ENCODE measurements at places on chromosomes 16 and 17.
A peak's percentile ranks its signal among the peaks of the same experiment; 100 is the strongest.

- no peak for DNase-seq
Measured at GRCh38 chr17:27506348-27507218, 50.3 kb downstream of the KSR1 start.

DNA sequence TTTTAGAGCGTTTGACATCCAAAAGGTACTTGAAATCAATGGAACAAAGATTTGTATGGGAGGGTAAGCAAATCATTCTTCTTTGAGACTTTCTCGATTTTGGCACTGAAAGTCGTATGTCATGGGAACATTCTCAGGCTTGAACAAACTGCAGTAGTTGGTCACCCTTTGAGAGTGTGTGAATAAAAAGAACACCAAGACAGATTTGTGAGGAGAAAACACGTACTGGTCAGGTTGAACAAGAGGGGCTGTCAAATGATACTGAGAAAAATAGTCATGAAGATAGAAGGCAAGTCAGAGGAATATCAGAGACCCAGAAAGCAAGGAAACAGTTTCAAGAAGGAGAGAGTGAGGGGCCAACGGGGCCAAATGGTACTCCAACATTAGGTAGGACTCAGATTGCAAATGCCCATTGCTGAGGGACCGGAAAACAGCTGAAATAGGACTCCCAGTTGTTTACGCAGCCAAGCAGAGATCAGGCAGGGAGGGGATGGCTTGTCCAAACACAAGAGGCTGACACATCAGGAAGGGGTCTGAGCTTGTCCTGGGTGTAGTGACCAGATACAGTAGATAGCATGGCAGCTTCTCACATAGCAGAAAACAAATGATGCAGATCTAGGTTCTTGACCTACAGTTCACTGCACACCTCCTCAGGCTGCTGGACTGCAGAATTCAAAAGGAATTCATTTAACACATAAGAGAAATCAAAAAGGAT, 74.5 kb upstream of the MYOCD start:
- DNase-seq, result no peak

DNA sequence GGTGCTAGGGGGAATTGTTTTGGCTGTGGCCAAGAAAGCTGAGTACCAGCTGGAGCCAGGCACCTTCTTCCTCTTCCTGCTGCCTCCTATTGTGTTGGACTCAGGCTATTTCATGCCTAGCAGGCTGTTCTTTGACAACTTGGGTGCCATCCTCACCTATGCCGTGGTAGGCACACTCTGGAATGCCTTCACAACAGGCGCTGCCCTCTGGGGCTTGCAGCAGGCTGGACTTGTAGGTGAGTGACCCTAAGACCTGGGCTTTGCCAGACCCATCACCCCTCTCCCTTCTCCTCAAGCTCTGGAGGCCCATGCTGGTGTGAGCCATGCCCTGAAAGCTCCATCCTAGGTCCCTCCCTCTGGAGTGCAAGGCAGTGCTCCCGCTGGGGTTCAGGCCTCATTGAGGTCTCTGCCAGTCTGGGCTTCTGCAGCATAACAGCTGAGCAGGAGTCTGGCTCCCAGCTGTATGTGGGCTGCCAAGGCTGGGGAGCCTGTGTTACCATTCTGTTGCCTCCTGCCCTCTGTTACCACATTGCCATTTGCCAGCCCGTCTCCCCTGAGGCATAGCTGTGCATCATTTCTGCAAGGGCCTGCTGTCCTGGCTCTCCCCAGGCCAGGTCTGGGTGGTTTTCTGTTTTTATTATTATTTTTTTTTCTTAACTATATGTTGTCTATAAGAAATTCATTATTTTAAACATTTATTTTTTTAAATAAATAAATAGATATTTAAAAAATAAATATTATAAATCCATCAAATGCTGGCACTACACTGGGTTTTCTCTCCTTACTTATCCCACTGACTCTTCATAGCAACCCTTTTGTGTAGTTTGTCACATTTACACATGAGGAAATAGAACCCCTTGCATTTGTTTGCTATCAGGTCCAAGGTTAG, 4.1 kb downstream of the SLC9A5 start:
- no peak for DNase-seq

GRCh38 chr17:219696-220095, 38.2 kb upstream of the DOC2B start:
- no peak for DNase-seq

DNA sequence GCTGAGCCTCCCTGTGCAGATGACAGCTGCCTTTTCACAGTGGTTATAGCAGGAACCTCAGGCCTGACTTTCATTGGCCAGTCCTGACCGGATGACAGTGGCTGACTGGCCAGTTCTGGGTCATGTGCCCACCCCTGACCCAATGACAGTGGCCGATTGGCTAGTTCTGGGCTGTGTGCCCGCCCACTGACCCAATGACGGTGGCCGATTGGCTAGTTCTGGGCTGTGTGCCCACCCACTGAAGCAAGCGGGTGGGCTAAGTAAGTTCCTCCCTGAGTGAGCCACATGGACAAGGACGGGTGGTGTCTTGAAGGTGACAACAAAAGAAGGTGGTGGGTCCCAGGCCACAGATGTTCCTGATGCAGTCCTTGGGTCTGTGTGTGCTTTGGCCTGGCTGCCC, 9.5 kb downstream of the DEF8 start:
- DNase-seq, result no peak

DNA sequence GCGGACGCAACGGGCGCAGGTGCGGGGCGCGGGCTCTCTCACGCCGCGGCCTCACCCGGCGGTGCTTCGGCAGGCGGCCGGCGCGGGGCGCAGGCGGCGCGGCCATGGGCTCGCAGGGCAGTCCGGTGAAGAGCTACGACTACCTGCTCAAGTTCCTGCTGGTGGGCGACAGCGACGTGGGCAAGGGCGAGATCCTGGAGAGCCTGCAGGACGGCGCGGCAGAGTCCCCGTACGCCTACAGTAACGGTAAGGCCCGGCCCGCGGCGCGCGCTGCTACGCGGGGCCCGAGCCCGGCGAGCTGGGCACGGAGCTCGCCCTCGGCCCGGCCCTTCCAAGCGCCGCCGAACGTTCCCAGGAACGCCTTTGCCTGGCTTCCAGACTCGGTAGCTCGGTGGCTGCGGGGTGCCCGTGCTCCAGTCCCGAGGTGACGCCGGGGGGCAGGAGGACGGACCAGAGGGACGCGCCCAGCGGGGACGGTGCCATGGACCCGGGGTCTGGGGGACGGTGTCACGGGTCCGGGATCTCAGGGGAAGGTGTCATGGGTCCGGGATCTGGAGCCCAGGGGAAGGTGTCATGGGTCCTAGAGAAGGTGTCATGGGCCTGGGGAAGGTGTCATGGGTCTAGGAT, 435 bp downstream of the RAB40C start:
- DNase-seq, result no peak

- DNase-seq, result no peak
Measured at GRCh38 chr17:81948635-81949378, 1.8 kb upstream of the MYADML2 start.

DNA sequence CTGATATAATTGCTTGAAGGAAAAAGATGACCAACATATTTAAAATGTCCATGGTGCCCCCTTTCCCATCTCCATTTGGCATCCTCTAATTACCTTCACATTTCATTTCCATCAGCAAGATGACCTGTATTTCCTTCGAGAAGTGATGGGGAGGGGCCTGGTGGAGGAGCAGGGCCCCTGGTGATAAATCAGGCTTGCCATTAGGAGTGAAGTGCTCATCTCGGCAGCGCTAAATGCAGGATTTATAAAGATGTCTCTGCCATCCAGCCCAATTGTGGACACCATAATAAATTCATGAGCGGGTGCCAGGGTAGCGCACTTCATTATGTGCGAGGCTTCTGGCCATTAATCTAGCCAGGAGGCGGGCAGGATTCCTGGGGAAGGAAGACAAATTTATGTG, 101.5 kb upstream of the IRX6 start:
- no peak for DNase-seq

DNA sequence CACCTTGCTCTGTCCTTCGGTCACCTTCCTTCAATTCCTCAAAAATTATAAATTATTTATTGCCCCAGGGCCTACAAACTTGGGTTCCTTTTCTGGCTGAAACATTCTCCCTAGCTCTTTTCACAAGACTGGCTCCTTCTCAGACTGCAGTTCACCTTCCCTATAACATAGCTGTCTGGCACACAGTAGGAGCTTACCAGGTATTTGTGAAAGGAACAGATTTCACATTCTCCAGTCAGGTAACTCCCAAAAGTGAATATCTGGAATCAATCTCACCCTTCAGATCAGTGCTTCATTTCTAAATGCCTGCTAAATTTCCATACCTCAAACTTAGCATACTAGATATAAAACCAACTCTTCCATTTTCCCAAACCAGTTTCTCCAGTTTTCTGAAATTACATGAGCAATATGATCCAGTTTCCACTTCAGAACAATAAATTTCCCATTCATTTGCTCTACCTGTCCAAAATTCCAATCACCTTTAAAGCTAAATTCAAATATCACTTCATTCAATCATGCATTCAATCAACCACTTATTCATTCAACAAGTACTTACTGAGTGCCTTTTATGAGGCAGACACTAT, 6.1 kb downstream of the RFFL start:
- DNase-seq, result no peak

DNA sequence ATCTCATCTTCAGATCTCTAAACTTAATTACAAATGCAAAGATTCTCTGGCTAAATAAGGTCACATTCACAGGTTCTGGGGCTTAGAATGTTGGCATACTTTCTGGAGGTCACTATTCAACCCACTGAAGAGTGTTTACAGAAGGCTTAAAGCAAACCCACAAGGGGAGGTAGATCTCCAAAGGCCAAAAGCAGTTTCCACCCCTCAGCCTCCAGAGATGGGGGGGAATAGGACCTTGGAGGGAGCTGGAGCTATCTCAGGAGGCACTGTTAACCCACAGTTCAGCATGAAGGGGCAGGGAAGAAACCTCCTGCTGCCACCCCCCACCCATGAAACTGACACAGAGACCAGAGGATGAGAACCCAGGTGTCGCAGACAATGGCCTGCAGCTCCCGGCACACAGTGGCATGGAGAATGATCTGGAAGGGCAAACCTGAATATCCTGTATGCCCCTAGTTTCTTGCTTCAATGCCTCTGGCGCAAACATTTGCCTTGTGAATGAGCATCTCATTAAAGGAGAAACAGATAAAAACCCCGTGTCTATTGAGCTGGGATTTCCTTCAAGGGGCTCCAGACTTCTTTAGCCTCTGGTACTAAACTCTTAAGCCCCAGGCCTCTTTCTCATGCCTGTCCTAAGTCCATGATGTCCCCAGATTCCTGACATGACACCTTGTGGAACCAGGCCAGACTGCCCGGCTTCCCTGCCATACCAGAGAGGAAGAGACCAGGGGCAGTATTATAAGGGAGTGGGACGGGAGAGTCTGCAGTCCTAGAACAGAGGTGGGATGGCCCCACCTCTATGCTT, 103.1 kb upstream of the CDH5 start:
- no peak for DNase-seq

GRCh38 chr16:75081179-75081859, 35.3 kb downstream of the LDHD start:
- no peak for DNase-seq

GRCh38 chr17:7290685-7291084, 3.8 kb downstream of the YBX2 start:
- DNase-seq, result no peak

DNA sequence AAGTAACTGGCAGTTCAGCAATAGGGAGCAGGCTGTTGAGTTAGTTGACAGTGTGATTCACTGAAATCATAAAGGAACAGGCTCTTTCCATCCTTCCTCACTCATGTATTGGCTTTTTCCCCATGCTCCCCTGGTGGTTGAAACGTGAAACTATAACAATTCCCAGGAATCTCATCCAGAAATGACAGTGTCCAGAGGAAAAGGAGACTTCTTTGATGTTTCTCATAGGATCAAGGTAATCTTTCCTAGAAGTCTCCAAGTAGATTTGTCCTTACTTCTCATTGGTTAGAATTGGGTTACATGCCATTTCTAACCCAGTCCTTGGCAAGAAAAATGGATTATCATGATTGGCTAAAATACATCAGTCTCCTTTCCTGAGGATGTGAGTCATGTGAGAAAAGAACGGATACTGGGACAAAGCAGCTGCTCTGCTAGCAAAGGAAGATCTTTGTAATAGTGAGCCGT, 14.4 kb downstream of the TTC19 start:
- DNase-seq, result no peak

DNA sequence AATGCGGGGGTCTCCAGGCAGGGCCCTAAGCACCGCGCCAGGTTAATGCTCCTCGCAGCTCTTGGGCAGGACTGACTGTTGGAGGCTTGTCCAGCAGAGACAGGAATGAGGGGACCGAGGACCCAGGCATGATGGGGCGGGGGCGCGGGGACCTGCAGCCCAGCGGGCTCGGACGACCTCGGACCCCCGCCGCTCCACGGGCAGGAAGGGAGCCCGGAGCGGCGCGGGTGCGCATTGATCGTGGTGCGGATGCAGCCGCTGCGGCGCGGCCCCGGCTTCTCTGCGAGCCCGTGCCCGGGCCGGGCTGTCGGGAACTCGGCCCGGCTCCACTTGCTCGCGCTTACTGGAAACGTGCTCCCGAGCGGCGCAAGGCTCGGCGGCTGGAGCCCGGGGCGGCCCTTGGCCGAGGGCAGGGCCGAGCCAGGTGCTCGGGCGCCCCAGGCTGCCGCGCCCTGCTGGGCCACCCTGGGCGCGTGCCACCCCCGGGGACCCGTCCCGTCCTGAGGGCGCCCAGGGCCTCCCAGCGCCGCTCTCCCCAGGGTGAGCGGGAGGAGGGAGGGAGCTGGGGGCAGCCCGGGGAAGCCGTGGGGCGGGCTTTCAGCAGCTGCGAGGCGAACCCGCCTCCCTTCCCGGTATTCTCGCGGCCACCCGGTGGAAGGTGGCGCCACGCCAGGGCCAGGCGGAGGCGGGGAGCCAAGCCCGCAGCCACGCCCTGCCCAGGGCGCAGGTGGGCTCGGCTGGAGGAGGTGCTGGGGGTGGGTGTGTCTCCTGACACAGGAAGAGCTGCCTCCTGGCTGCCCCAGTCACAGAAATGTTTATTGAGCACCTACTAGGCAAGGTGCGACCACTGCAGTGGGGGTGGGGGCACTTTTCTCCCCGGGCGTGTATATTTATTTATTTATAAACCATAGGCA, 45.9 kb downstream of the SOCS3 start:
- DNase-seq, result peak; percentile 72

GRCh38 chr17:40602445-40603443, 37.5 kb upstream of the CCR7 start:
- DNase-seq, result peak; percentile 62

DNA sequence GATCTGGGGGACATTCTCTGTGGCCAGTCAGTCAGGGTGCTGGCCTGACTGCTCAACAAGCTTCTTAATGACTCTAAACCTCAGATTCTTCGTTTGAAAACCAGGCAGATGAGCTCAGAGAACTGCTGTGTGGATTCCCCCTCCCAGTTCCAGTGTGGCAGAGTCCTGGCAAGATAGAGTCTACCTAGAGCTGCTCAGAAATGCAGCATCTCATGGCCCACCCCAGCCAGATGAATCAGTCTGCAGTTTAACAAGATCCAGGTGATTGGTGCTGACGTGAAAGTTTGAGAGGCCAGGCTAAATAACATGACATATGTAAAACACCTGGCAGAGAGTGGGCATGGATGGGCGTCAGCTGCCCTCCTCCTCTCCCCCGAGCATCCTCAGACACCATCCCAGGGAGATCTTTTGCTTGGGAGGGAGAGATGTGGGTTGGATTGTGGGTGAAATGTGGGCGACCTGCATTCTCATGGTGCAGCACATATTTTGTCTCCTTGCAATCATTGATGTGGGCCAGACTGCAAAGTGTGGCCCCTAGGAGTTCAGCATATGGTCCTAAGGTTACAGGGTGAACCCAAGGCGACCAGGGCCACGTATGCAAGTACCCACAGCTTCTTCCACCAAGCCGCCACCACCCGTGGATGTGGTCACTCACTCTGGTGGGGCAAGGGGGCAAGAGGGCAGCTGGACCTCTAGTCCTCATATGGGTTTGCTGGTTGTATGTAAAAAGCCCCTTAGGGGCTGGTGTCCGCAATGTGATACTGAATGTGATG, 19.5 kb downstream of the SOCS3 start:
- DNase-seq, result no peak

- no peak for DNase-seq
Measured at GRCh38 chr16:30394592-30395154, 547 bp upstream of the ZNF48 start.
